Activated CD4-positive, CD25-positive, alpha-beta regulatory T cell treated with anti-CD3 and anti-CD28 coated beads, Interleukin-2, amount 50 U/mL, for 72 hours (primary cell): ENCODE measurements at places on chromosomes 2 and 18.

- no peak for DNase-seq
These were observed 100.0 kb downstream of the MYO3B start for GRCh38 chr2:170277951-170278350.

DNA sequence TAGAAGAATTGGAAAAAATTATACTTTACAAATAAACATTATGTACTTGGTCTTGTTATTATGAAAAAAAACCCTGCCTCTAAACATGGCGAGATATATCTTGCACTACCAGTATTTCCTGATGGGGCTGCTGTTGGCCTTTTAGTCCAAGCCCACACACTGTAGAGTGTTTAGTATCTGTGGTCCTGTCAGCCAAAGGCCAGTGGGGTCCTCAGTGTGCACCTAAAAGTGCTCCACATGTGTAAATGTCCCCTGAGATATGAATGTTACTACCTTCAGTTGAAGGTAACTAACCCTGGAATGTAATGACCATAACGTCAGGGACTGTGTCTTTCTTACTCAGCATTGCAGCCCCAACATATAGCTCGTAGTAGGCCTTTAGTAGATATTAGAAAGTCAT, 71.1 kb upstream of the HK2 start:
- no peak for DNase-seq

GRCh38 chr18:49850636-49851035, 37.3 kb upstream of the ACAA2 start:
- no peak for DNase-seq

- DNase-seq: no peak
These were observed 797.5 kb upstream of the NRXN1 start for GRCh38 chr2:51829477-51829876.

DNA sequence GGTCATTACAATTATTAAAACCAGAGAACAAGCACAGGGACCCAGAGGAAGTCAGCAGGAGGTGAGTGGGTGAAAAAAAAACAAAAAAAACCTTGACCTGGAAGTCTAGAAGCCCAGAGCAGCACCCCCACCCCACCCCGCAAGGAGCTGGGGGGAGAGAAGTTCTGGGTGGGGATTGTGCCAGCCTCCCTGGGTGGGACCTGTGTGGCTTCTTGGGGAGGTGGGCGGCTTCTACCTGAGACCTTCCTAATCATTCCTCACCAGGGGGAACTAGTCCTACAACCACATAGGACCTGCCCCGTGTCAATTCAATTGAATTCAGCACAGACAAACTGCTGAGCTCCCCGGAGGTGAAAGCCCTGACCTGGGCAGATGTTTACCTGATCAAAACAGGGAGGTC, 17.3 kb downstream of the EVA1A start:
- no peak for DNase-seq

DNA sequence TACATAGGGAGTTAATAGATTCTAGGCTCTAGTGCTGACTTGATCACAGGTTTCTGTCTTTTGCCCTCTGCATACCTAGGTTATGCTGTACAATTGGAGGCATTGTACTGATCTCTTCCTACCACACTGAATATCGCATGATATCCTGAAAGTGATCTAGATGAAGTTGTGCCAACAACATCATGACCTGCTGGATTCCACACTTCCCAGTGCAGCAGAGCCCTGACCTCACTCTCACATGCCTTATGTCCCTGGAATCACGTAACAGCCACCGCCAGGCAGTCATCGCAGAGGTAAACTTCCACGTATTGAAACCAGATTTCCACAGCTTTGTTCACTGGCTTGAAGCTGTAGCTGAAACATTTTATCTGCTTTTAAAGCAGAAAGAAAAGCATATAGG, 214.0 kb downstream of the ANKRD30B start:
- no peak for DNase-seq

- DNase-seq: no peak
These were observed 2.7 kb upstream of the FECH start for GRCh38 chr18:57589161-57589560.
